Ecto neural progenitor cell (in vitro differentiated cells): ENCODE measurements at places on chromosomes 11 and 22.

- DNase-seq = no peak
These were observed 27.8 kb upstream of the MYH9 start for GRCh38 chr22:36415415-36416168.

- no peak for DNase-seq
These were observed 88.3 kb downstream of the BDNF start for GRCh38 chr11:27611947-27612455.

GRCh38 chr11:70432065-70432464 is 33.7 kb downstream of the CTTN start:
- no peak for DNase-seq

- DNase-seq = no peak
These were observed 62.5 kb upstream of the IZUMO1R start for GRCh38 chr11:94241896-94242295.

DNA sequence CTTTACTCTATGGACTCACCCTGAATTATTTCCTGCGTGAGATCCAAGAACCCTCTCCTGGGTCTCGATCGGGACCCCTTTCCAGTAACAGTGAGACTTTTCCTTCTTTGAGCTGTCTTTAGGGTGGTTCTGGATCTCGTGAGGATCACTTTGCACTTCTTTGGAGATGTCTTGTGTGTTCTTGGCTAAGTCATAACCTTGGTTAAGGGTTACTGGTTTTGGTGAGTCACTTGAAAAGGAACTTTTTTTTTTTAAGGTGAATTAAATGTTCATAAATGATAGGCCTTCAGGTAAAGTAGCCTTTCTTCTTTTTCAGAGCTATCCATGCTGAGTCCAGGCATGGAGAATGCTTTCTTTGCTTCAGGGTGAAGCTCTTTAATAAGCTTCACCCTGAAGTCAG is 19.4 kb upstream of the GSTP1 start:
- no peak for DNase-seq

DNA sequence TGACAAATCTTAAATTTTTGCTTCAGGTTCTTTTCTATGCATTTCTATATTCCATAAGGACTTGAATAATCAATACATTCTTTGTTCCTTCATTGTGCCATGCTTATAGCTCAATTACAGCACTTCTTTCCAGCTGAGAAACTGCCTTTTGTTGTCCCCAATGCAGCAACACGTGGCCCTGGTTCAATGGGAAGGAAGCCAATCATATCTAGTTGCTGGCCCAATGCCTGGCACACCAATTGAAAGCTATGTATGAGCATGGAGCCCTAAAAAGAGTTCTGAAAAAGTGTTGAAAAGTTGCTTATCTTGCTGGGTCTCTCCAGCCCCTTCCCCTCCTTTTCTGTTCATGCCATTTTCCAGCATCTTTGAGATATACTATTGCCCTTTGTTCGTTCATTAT is 448.0 kb upstream of the FAT3 start:
- DNase-seq = no peak

GRCh38 chr11:15818132-15818842 is 538.1 kb downstream of the SOX6 start:
- DNase-seq = no peak

DNA sequence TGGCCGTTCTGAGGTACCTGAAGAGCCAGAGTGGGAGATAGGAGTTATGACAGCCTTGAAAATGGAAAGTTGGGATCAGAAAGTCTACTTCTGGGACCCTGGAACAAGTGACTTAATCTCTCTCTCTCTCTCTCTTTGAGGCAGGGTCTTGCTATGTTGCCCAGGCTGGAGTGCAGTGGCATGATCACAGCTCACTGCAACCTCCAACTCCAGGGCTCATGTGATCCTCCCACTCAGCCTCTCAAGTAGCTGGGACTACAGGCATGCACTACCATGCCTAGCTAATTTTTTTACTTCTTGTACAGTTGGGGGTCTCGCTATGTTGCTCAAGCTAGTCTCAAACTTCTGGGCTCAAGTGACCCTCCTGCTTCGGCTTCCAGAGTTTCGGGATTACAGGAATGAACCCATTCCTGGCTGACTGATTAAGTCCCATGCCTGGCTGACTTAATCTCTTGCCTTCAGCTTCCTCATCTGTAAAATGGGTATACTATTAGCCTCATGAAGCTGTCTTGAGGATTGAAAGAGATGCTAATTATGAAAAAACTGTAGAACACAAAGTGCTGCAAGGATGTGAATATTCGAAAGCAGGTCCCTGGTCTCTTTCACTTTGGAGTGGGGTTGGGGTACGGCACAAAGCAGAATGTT is 87.7 kb downstream of the UBASH3B start:
- no peak for DNase-seq

DNA sequence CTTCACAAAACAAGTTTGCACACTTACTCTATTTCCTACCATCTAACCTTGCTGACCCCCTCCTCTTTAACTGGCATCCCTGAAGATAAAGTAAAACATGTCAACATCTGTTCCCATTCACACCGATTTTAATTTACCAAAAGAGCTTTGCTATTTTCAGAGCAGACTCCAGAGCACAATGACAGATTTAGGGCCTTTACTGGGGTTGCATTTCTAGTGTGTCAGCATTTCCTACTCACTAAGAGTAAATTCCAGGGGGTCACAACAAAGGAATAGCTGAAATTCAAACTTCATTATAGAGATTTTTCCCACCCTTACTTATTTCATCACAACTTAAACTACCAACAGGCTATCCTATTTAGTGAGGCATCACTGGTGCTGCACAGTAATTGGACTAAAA is 60.8 kb downstream of the SOX6 start:
- no peak for DNase-seq

DNA sequence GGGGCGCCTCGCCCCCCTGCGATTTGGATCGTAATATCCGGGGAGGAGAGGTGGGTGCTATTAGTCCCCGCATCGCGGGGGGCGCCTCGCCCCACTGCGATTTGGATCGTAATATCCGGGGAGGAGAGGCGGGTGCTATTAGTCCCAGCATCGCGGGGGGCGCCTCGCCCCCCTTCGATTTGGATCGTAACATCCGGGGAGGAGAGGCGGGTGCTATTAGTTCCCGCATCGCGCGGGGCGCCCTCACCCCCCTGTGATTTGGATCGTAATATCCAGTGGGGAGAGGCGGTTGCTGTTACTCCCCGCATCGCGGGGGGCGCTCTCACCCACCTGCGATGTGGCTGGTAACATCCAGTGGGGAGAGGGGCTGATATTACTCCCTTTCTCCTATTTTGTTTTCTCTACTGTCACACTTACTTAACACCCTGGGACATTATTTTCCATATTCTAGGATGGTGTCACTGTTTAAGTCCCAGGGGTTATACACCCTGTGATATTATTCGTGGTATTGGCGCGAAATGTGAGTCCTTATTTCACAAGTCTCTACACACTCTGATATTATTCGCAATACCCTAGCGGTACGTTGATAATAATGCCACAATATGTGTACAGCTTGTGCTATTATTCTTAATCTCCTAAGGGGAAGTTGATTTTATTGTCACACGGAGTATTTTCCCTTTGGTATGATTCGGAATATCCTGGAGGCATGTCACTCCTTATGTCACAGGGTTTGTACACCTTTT is 57.8 kb upstream of the ALDH3B2 start:
- DNase-seq = peak; percentile 51

DNA sequence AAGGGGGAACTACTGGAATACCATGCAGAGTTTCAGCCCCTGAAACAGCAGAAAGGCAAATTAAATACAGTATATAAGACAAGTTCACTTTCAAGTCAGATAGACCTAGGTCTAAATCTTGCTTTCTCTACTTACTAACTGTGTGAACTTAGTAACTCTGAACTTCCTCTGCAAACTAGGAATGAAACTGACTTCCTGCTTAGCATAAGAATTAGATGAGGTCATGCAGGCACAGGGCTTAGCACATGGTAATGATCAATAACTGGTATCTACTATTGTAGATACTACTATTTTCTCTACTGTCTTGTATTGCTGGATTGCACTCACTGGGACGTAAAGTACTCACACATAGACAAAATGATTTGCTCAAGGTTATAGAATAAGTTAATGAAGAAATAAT is 51.5 kb upstream of the MTNR1B start:
- DNase-seq = no peak
